SW 1271 (cell line): ENCODE measurements at places on chromosomes 1 and 21.

GRCh38 chr1:40844887-40845878, 17.0 kb downstream of the CITED4 start:
- DNase-seq: no peak

- no peak for DNase-seq
Measured at GRCh38 chr1:160117709-160118183, 2.2 kb downstream of the ATP1A2 start.

- no peak for DNase-seq
Measured at GRCh38 chr1:54604572-54605370, 18.6 kb downstream of the FAM151A start.

- DNase-seq: no peak
Measured at GRCh38 chr1:113895961-113896360, 8.6 kb upstream of the BCL2L15 start.

DNA sequence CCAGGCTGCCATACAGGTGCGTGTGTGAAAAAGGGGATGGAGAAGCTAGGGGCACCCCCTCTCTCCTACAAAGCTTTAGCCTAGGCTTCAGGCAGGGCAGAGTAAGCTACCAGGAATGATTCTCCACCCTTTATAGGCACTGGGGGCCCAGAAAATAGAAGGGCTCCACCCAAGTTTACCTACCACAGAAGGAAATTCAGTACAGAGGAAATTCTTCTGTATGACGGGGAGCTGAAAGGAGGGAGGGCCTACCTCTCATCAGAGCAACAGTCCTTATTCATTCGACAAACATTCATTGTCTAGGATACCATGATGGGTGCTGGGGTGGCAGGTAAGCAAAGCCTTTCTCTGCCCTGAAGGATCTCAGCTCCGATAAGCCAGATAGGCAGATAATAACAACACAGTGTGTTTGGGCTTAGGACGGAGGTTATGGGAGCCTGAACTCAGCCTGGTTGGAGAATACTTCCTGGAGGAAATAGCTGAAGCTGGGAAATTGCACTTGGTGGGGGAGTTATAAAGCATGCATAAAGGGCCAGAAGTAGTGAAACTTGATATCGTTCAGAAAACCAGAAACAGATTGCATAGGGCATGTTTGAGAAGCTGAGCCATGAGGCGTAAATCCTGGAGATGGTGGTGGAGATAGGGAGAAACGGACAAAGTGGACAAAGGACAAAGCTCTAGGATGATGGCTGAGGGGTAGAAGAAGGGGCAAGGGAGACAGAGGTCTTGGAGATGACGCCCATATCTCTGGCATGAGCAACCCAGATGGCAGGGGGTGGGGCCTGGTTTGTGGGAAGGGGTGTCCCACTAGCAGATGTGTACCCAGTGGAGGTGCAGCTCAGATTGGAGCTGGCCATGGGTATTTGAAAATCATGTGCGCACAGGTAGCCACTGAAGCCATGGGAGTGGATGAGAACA, 5.3 kb upstream of the P3R3URF start:
- peak; percentile 4 for DNase-seq

- DNase-seq: no peak
Measured at GRCh38 chr1:197783510-197783948, 8.2 kb upstream of the DENND1B start.

DNA sequence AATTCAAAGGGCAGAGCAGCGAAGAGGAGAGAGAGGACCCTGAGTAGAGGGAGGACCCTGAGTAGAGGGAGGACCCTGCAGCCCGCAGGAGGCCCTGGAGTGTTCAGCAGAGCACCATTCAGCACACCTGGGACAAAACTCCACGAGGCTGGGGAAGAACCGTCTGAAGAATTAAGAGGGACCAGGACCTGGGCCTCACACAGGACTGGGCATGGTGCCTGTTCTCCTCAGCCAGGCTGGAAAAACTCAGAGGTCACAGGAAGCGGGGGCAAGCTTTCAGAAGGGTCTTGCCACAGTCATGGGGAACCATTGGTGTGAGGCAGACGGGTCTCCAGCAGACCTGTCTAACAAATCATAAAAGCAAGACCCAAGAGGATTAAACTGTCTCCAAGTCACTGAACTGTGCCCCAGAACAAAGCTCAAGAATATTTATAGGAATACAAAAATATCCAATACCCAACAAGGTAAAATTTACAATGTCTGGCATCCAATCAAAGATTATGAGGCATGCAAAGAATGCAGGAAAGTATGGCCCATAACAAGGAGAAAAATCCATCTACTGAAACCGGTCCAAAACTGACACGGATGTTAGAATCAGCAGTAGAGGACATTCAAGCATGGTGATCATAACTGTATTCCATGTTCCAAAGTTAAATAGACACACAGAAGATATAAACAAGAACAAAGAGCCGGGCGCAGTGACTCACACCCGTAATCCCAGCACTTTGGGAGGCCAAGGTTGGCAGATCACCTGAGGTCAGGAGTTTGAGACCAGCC, 30.6 kb downstream of the MORN1 start:
- DNase-seq: no peak

DNA sequence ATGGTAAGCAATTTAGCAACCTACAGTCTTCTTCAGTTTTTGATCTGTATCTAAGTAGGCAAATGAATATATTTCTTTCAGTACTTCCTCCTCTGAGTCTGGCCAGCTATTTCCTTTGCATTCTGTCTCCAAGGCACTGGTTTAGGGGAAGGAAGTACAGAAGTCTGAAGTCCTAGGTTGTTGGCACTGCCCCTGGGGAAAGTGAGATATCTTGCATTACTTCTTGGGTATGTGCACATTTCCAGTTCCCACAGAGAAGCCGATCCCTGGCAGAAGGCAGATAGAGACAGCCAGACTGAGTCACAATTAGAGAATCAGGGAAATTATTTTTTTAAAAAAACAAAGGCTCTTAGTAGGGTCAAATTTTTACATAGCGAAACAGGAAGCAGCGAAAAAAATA, 98.8 kb downstream of the RASAL2 start:
- no peak for DNase-seq

DNA sequence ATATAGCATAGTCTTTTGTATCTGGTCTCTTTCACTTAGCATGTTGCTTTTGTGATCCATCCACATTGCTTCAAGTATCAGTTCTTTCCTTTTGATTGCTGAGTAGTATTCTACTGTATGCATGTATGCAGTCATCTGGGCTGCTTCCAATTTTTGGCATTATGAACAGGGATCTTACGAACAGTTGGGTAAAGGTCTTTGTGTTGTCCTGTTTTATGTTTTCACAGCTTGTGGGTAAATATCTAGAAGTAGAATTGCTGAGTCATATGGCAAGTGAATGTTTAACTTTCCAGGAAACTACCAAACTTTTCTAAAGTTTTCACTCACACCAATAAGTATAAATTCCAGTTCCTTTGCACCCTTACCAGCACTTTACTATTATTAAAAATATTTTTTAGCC, 60.9 kb downstream of the LHX4 start:
- no peak for DNase-seq

- DNase-seq: no peak
Measured at GRCh38 chr1:19240673-19241538, 10.4 kb downstream of the EMC1 start.

- DNase-seq: no peak
Measured at GRCh38 chr1:100152271-100152670, 19.3 kb downstream of the TRMT13 start.
